Cardiac muscle cell (in vitro differentiated cells and primary cell): ENCODE measurements at places on chromosomes 5 and 9. TPM values are rescaled to one million over a fixed set of nuclear protein-coding genes. Genes with fewer than 3 reads are reported as not detected.

Gene FOXD4L5
- total RNA-seq = 0.27 TPM in 1 of 2 replicates, not detected in the other

Gene IFNA2
- not detected in 2 replicates for total RNA-seq

Gene EDIL3
- total RNA-seq = 5.1 and 7.7 TPM in 2 replicates

Gene SNX2
- total RNA-seq = 26.9 and 31.0 TPM in 2 replicates

Gene ADAMTS2
- 2.5 and 8.8 TPM in 2 replicates for total RNA-seq

Gene IL3
- not detected in 2 replicates for total RNA-seq

Gene STKLD1
- 2.0 and 2.2 TPM in 2 replicates for total RNA-seq

Gene TMEM38B
- 17.5 and 21.3 TPM in 2 replicates for total RNA-seq

Gene CYSRT1
- total RNA-seq = 5.8 and 7.0 TPM in 2 replicates

Gene CDX1
- total RNA-seq = not detected in 2 replicates

Gene ANKRD18B
- 0.80 TPM in 1 of 2 replicates, not detected in the other for total RNA-seq

Gene GNE
- 9.5 and 16.7 TPM in 2 replicates for total RNA-seq

Gene ANKDD1B
- total RNA-seq = 0.09 TPM in 1 of 2 replicates, not detected in the other

Gene PCDHGA11
- total RNA-seq = 3.6 and 5.0 TPM in 2 replicates

Gene DRD1
- 1.3 and 3.1 TPM in 2 replicates for total RNA-seq

Gene OR2S2
- not detected in 2 replicates for total RNA-seq

Gene ARHGEF37
- total RNA-seq = 4.2 and 7.6 TPM in 2 replicates

Gene FOXD4L4
- total RNA-seq = 0.07 and 0.42 TPM in 2 replicates

Gene YIPF5
- 17.8 and 34.5 TPM in 2 replicates for total RNA-seq

Gene FCN2
- total RNA-seq = not detected in 2 replicates
